ENCODE measurements at places on chromosomes 5 and 9. TPM values are rescaled to one million over a fixed set of nuclear protein-coding genes. Genes with fewer than 3 reads are reported as not detected.

GRCh38 chr9:19101203-19101602, 1.5 kb downstream of the HAUS6 start:
- H3K27me3 ChIP-seq: no peaks in the 10 kb centered on the region
- peaks cover 33% of the 10 kb centered on the region for H3K4me1 ChIP-seq
- H3K36me3 ChIP-seq: no peaks in the 10 kb centered on the region
- H3K4me3 ChIP-seq: peak overlapping the region; percentile 75
- no peak overlapping the region for H3K27ac ChIP-seq

- H3K27me3 ChIP-seq: no peaks in the 10 kb centered on the region
- DNase-seq: no peak
- H3K36me3 ChIP-seq: no peaks in the 10 kb centered on the region
- no peak overlapping the region for H3K4me3 ChIP-seq
- no peak overlapping the region for H3K27ac ChIP-seq
These were observed 61.8 kb downstream of the GDA start for GRCh38 chr9:72211047-72211446.

The IL4 gene
- not detected for total RNA-seq

GRCh38 chr9:80964374-80964773, 725.0 kb downstream of the TLE1 start:
- no peak overlapping the region for H3K4me3 ChIP-seq
- H3K27me3 ChIP-seq: no peaks in the 10 kb centered on the region
- H3K27ac ChIP-seq: no peak overlapping the region
- H3K4me1 ChIP-seq: no peaks in the 10 kb centered on the region

- no peak overlapping the region for H3K27ac ChIP-seq
- H3K27me3 ChIP-seq: no peaks in the 10 kb centered on the region
- H3K4me3 ChIP-seq: no peak overlapping the region
- H3K4me1 ChIP-seq: no peaks in the 10 kb centered on the region
These were observed 172.1 kb downstream of the PPP2R2B start for GRCh38 chr5:146706321-146706972.

DNA sequence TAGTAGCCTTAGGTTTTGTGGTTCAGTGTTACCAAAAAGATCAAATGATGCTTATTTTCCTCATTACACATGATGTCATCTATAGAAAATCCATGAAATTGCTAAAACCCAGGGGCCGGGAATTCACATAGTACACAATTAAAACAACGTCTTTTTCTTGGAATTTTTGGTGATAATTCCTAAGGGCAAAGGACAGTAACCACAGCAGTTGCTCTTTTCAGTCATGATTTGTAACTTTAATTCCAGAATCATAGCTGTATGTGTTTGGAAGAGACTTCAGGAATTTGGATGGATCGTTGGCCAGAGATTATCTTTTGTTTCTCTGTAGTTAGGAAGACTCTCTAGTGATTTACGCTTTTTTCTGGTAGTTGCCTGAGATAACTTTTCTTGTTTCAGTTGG, 748.7 kb downstream of the TLE4 start:
- H3K27ac ChIP-seq: no peak overlapping the region
- no peaks in the 10 kb centered on the region for H3K27me3 ChIP-seq
- H3K36me3 ChIP-seq: no peaks in the 10 kb centered on the region
- DNase-seq: no peak
- H3K4me1 ChIP-seq: no peaks in the 10 kb centered on the region

DNA sequence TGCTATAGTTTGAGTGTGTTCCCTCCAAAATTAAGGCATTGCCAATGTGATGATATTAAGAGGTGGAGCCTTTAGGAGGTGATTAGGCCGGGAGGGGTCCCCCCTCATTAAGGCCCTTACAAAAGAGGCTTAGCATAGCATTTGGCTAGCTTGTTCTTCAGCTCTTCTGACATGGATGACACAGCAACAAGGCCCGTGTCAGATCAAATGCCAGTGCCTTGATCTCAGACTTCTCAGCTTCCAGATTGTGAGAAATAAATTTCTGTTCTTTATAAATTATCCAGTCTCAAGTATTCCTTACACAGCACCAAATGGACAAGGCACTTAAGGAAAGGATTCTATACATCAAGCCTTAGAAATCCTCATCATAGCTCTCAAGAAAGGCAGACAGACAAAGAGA, 31.8 kb downstream of the SLC38A9 start:
- H3K27ac ChIP-seq: no peak overlapping the region
- H3K4me3 ChIP-seq: no peak overlapping the region
- DNase-seq: no peak

The COL23A1 gene
- 0.14 TPM for total RNA-seq

DNA sequence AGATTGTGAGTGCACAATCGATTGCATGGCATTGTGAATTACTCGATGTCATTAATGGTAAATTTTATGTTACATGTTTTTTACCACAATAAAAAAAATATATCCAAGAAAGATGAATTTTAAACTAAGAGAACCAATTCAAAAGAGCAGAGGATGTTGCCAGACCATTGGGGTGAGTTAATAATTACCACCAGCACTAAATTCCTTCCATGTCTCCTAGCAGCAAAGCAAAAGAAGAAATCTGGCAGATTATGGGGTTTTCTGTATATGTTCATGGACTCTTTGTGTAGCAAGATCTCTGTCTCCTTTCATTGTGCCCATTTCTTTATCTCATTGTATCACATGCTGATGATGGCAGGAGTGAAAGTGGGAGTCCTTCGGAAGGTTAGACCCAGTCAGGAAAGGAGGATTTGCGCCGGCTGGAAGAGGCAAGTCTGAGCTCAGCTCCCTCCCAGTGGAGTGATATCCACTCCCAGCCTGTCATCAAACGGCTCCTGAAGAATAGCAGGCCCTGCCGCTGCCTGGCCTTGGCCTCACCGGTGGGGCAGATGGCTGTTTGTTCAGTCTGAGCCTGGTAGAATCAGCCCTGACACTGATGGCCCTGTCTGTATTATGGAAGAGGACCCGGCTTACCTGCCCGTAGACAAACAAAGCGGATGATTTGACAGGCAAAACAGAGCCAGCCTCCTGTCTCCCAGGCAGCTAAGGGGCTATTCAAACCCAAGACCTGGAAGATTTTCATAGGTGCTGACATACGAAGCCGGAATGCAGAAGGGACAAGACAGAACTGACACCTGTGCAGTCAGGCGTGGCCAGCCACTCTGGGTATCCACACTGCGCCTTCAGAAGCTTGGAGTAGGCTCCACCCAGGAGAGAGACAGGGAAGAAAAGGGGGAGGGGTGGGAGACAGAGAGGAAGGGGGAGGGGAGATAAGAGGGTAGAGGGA, 21.9 kb upstream of the FOXE1 start:
- peaks cover 39% of the 10 kb centered on the region for H3K27me3 ChIP-seq
- H3K27ac ChIP-seq: no peak overlapping the region

The IGFBPL1 gene
- total RNA-seq: not detected

DNA sequence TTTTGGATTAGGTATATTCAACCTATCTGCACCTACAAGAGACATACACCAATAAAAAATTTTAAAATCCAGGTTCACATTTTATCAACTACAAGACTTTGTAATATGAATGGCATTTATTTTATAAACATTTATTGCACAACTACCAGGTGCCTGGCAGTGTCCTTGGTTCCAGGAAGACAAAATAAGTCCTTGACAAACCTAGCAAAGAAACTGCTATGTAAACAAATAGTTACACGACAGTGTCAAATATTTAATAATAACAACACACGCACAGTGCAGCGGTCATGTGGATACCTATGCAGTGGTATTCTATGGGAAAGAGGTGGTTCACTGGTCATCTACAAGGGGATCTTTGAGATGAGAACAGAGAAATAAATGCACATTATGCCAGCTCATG, 120.7 kb downstream of the MYO10 start:
- H3K27ac ChIP-seq: no peak overlapping the region
- no peaks in the 10 kb centered on the region for H3K27me3 ChIP-seq
- no peaks in the 10 kb centered on the region for H3K4me1 ChIP-seq
- no peaks in the 10 kb centered on the region for H3K36me3 ChIP-seq
- no peak overlapping the region for H3K4me3 ChIP-seq

GRCh38 chr5:42586625-42587024, 163.4 kb downstream of the GHR start:
- no peak overlapping the region for H3K27ac ChIP-seq
- no peaks in the 10 kb centered on the region for H3K36me3 ChIP-seq
- no peak for DNase-seq
- no peak overlapping the region for H3K4me3 ChIP-seq
- peaks cover 11% of the 10 kb centered on the region for H3K4me1 ChIP-seq

DNA sequence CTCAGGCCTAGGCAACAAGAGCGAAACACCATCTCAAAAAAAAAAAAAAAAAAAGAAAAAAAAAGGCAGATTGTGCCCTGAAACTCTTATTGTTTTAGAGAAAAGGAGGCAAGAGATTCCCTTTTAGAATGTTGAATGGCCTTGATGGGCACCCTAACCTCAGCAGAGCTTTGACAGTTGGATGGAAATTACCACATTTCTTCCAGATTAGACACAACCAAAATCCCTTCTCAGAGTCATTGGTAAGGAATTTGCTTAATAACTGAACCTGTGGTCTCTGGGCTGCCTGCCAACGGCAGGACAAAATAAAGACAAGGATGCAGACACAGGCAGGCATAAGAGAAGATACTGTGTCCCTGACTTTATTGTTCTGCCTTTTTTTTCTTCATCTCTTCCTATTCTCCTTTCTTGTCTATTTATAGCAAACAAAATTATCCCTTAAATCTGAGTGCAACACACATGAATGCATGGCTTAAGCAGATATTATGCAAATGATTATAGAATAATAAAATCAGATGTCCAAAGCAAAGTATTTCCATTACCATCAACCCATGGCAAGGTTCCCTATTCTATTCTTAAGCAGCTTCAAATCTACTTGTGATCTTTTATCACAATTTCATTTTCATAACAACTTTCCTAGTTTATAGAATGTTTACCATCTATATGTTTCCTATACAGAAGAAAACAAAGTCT, 37.3 kb upstream of the TRIO start:
- H3K36me3 ChIP-seq: no peaks in the 10 kb centered on the region
- peaks cover 12% of the 10 kb centered on the region for H3K4me1 ChIP-seq
- no peak overlapping the region for H3K4me3 ChIP-seq
- H3K27ac ChIP-seq: no peak overlapping the region
- DNase-seq: no peak

The SLC31A1 gene
- 6.0 TPM for total RNA-seq

GRCh38 chr9:82593501-82593900, 469.4 kb downstream of the RASEF start:
- H3K36me3 ChIP-seq: no peaks in the 10 kb centered on the region
- DNase-seq: no peak
- H3K4me1 ChIP-seq: no peaks in the 10 kb centered on the region
- no peaks in the 10 kb centered on the region for H3K27me3 ChIP-seq
- H3K4me3 ChIP-seq: no peak overlapping the region
- H3K27ac ChIP-seq: no peak overlapping the region

DNA sequence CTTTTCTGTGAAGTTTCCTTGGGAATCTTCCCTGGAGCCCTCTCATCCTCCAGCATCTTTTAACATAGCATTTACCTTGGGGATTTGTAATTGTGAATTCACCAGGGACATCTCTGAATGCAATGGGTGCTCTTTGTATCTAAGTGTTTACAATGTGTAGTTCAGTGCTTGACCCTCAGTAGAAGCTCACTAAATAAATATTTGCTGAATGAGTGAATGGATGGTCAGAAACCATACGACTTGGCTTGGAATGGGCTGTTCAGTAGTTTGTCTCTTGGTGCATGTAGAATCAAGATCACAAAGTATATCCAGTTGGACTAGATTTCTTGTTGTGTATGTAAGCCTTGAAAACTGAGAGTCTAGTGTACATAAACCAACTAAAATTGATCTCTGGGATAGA, 81.8 kb upstream of the MEF2C start:
- DNase-seq: no peak
- no peaks in the 10 kb centered on the region for H3K27me3 ChIP-seq
- no peaks in the 10 kb centered on the region for H3K36me3 ChIP-seq
- no peak overlapping the region for H3K27ac ChIP-seq

DNA sequence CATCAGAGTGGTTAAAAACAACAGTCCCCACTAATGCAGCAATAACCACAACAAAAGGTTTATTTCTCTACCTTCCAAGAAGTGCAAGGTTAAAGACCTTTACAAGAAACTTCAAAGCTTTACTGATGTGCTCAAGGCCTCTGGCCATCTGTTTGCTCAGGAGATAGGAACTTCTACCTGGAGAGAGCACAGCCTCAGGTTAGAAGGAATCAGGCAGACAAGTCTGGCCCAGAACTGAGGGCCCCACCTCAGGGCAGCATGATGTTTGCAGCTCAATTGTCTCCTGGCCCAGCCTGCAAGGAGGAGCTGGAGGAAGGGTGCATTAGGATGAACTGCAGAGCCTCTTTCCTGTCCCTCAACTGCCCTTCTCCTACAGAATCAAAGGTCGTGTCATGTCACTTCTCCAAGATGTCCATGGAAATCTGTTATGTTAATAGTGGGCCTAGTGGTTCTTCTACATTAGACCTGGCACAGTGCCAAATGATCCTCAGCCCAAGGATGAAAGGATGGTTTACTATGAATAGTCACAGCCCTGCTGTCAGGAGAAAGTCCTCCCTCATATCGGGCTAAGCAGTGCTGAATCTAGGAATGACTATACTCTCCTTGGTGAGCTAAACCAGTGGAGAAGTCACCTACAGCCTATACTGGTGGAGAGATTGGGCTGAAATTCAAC, 98.9 kb upstream of the NTRK2 start:
- H3K36me3 ChIP-seq: no peaks in the 10 kb centered on the region
- DNase-seq: no peak
- H3K4me3 ChIP-seq: no peak overlapping the region
- H3K27ac ChIP-seq: no peak overlapping the region

Measured in transverse colon (tissue), 4 donors.